ENCODE measurements at places on chromosomes 6 and 20. TPM values are rescaled to one million over a fixed set of nuclear protein-coding genes. Genes with fewer than 3 reads are reported as not detected.

DNA sequence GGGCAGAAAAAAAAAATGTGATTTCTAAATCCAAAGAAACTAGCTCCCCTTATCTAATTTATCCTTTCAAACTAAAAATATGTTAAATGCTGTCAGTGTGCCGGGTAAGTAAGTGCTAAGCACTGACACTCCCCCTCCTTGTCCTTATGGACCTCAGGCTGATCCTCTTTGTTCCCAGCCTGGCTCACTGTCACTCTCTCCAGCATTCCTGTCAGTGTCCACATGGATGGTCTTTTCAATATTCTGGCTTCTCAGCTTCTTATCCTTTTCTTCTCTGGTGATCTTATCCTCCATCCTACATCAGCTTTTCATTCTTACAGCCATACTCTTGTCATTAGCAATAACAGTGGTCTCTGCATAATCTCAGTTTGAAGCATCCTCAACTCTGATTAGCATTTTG, 55.0 kb downstream of the BCKDHB start:
- no peak for DNase-seq
- H3K27ac ChIP-seq = no peak overlapping the region
- H3K36me3 ChIP-seq = no peaks in the 10 kb centered on the region
- no peaks in the 10 kb centered on the region for H3K4me1 ChIP-seq
- no peak overlapping the region for H3K4me3 ChIP-seq

DNA sequence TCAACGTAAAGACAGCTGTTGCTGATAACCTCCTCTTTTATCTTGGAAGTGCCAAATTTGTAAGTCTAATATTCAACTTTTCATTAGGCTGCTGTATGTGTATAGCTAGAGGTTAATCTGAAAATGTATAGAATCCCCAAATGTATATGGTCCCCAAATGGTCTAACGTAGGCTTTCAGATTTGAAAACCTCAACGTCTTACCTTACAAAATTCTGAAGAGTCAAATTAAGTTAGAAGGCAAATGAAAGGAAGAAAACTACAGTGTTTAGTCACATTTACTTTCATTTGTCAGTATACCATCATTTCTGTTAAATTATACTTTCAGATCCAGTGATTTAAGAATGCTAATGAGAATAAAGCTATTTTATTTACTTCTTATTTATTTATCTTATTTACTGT, 256.9 kb downstream of the ARHGAP18 start:
- H3K36me3 ChIP-seq = no peaks in the 10 kb centered on the region
- no peak for DNase-seq

DNA sequence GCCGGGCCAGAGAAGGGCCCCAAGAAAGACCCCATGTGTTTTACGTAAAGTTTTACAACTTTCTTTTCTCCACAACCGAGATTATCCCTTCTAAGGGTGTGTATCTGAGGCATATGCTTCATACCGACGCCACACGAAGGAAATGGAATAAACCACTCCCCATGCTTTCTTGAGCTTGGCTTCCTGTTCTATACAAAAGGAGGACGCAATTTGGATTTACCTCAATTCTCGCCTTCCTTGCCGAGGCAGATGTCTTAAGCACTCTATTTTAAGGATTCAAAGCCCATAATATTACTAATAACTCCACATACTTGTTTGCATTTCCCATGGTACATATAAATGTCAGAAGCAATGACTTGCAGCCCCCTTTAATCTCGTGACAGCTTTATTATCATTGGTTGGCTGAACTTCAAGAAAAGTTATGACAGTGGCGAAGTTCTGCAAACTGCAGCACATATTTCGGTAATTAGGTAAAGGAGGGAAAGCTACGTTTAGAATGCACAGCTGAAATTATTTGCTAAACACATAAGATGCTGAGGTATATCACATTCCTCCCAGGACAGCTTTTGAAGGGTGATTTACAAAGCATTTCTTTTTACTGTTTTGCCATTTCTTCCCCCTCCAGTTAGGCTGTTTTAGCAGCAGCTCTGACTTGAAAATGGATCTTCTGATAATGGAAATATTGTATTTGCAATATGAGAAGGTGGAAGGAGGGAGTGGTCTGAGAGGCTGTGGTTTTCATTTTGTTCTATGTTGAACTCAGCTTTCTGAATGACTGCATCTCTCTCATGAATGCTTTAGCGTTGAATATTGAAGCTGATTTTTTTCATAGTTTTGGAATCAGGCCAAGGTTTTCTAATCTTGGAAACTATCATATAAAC, 330.5 kb downstream of the EPHA7 start:
- no peak overlapping the region for H3K4me3 ChIP-seq
- H3K27me3 ChIP-seq = no peaks in the 10 kb centered on the region
- H3K27ac ChIP-seq = no peak overlapping the region

- peaks cover 55% of the 10 kb centered on the region for H3K4me1 ChIP-seq
- H3K27ac ChIP-seq = peak overlapping the region; percentile 93
- no peaks in the 10 kb centered on the region for H3K27me3 ChIP-seq
These were observed 14.4 kb downstream of the PTK7 start for GRCh38 chr6:43090559-43090956.

DNA sequence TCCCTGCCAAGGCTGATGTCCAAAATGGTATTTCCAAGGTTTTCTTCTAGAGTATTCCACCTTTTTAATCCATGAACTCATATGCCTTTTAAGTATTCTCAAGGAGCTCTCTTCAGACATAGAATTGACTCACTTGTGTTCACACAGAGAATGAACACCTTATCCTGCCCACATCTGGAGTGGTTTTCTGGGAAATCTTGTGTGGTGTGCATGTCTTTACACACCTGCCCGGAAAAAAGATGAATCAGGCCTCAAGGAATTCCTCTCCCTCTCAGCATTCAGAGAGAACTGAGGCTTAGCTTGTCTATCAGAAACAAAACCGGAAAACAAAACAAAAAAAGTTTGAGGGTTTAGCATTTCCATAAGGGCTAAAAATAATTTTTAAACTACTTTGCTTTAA, 148.8 kb downstream of the TFAP2A start:
- no peak overlapping the region for H3K4me3 ChIP-seq
- H3K27ac ChIP-seq = no peak overlapping the region
- DNase-seq = no peak
- peaks cover 37% of the 10 kb centered on the region for H3K4me1 ChIP-seq
- 0 out of 2 replicates have a peak, but pooled peaks cover 4% of the 10 kb centered on the region for H3K36me3 ChIP-seq
- H3K27me3 ChIP-seq = no peaks in the 10 kb centered on the region

- no peaks in the 10 kb centered on the region for H3K27me3 ChIP-seq
- H3K4me1 ChIP-seq = no peaks in the 10 kb centered on the region
- DNase-seq = no peak
- H3K4me3 ChIP-seq = no peak overlapping the region
These were observed 27.0 kb downstream of the FAM83B start for GRCh38 chr6:54873599-54873998.

DNA sequence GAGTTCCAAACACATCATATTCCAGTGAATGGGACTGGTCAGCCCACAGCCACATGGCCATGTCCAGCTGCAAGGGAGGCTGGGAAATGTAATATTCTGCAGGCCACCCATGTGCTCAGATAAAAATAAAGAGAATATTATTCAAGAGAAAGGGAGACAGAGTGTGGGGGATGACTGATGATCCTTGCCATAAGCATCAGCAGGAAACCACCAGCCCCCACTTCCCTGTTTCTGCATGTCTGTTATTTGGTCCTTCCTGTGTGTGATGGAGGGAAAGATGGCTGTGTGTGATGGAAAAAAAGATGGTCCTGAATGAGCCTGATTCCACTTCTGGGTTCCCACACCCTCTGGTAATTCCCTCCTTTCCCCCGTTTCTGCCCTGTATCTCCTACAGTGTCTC, 13.1 kb upstream of the RSPO4 start:
- H3K4me3 ChIP-seq = no peak overlapping the region
- H3K36me3 ChIP-seq = no peaks in the 10 kb centered on the region
- H3K4me1 ChIP-seq = no peaks in the 10 kb centered on the region
- no peak for DNase-seq
- H3K27ac ChIP-seq = no peak overlapping the region

DNA sequence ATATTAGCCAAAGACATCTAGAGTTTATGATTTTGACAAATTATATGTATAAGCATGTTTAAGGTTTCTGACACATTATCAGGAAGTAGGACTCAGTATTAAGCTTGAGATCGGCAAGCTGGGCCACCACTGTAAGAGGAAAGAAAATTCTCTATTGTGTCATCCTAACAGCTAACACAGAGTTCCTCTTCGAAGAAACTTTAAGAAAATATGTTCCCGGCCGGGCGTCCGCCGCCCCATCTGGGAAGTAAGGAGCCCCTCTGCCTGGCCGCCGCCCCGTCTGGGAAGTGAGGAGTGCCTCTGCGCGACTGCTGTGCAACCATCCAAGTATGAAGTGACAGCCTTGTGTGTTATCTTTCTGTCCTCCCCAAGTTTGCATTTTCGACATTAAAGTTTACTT, 23.0 kb downstream of the USP49 start:
- no peak for DNase-seq
- no peak overlapping the region for H3K27ac ChIP-seq
- no peak overlapping the region for H3K4me3 ChIP-seq
- H3K4me1 ChIP-seq = peaks cover 7% of the 10 kb centered on the region

- no peak overlapping the region for H3K4me3 ChIP-seq
- no peak overlapping the region for H3K27ac ChIP-seq
- peaks cover 35% of the 10 kb centered on the region for H3K4me1 ChIP-seq
- H3K36me3 ChIP-seq = no peaks in the 10 kb centered on the region
- DNase-seq = no peak
- no peaks in the 10 kb centered on the region for H3K27me3 ChIP-seq
These were observed 90.9 kb downstream of the FOXO3 start for GRCh38 chr6:108651340-108652227.

DNA sequence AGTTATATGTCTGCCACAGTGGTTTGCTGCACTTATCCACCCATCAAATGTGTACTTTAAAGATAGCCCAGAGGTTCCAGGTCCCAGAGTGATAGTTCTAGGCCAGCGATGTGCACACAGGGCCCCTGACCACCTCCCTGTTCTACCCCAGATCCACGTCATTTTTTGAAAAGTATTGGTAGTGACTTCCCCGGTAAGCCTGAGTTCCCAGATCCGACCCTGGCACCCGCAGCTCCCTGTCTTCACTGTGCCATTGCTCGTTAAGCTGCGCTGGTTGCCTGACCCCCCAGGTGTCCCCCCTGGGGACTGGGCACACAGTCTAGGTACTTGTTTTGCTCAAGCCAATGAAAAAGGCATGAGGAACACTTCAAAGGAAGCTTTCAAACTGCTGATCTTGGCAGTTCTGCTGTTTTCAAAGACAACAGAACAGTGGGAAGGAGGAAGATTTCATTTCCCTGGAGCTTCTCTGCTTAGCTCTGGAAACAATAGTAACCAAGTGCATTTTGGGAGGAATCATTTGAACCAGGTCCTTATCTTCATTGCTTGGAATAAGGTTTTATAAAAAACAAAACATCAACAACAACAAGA, 116.3 kb upstream of the TAB2 start:
- no peaks in the 10 kb centered on the region for H3K36me3 ChIP-seq
- H3K4me1 ChIP-seq = no peaks in the 10 kb centered on the region
- no peak overlapping the region for H3K4me3 ChIP-seq

GRCh38 chr6:151761851-151762250, 45.6 kb upstream of the ESR1 start:
- peaks cover 8% of the 10 kb centered on the region for H3K4me1 ChIP-seq
- H3K4me3 ChIP-seq = no peak overlapping the region
- H3K27ac ChIP-seq = no peak overlapping the region
- H3K27me3 ChIP-seq = no peaks in the 10 kb centered on the region

DNA sequence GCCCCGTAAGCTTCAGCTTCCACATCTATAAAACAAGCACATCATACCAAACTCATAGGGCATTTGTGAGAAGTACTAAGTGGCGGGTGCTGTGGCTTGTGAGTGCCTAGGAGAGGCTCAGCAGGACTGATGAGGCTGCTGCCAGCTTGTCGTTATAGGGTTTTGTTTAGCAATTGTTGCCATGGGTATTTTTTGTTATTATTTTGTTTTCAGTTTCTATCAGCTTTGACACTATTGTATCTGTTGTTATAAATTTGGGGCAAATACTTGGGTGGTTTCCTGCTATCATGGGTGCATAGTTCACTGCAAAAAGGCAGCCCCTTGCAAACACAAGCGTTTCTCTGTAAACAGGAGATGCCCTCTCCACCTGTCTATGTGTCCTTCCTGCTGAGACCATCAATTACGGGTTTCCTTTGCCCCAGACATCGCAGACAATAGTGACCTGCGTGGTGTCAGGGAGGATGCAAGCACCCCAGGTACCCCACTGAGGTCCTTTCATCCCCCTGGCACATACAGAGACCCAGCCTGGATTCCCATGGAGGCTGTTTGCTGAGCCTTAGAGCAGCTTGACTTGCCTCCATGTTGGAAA, 3.1 kb upstream of the CCDC167 start:
- no peaks in the 10 kb centered on the region for H3K27me3 ChIP-seq
- DNase-seq = no peak
- H3K4me3 ChIP-seq = no peak overlapping the region
- no peak overlapping the region for H3K27ac ChIP-seq

DNA sequence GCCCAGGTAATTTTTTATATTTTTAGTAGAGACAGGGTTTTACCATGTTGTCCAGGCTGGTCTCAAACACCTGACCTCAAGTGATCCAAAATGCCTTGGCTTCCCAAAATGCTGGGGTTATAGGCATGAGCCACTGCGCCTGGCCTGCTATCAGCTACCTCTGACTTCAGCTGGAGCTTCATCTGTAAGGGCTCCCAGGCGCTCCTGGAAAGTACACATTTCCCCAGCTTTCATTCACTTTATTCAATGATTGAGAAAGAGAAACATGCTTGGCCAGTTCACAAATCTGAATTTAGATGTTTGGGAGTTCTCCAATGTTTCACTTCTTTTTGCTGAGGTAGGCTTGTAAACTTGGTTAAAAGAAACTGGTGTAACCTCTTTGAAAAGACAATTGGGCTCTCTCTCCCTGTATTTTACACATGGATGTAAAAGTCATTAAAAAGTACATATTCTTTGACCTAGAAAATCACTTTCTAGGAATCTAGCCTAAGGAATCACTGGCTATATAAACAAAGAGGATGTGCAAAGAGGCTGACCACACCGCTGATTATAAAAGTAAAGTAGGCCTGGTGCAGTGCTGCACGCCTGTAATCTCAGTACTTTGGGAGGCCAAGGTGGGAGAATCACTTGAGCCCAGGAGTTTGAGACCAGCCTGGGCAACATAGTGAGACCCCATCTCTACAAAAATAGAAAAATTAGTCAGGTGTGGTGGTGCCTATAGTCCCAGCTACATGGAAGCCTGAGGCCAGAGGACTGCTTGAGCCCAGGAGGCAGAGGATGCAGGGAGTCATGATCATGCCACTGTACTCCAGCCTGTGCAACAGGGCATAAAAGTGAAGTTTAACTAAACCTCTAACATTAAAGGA, 128.9 kb downstream of the BACH2 start:
- no peaks in the 10 kb centered on the region for H3K36me3 ChIP-seq
- no peak overlapping the region for H3K4me3 ChIP-seq
- H3K4me1 ChIP-seq = no peaks in the 10 kb centered on the region

FOXF2 gene
- not detected for total RNA-seq

KCNB1 gene
- 0.50 TPM for total RNA-seq

ADTRP gene
- not detected for total RNA-seq

AK9 gene
- total RNA-seq = 5.0 TPM

METTL24 gene
- not detected for total RNA-seq

FRK gene
- 0.12 TPM for total RNA-seq

ELOVL2 gene
- 1.7 TPM for total RNA-seq

SYNDIG1 gene
- 7.4 TPM for total RNA-seq

RBM24 gene
- 1.3 TPM for total RNA-seq

BPI gene
- total RNA-seq = not detected

TFAP2D gene
- total RNA-seq = not detected

L3MBTL3 gene
- total RNA-seq = 11.2 TPM

Measured in GM23338 (cell line).